ENCODE measurements at places on chromosomes 6 and 20.
A peak's percentile ranks its signal among the peaks of the same experiment; 100 is the strongest.

- peak; percentile 99 for DNase-seq
Measured at GRCh38 chr20:41005361-41005729, 23.3 kb upstream of the TOP1 start.

DNA sequence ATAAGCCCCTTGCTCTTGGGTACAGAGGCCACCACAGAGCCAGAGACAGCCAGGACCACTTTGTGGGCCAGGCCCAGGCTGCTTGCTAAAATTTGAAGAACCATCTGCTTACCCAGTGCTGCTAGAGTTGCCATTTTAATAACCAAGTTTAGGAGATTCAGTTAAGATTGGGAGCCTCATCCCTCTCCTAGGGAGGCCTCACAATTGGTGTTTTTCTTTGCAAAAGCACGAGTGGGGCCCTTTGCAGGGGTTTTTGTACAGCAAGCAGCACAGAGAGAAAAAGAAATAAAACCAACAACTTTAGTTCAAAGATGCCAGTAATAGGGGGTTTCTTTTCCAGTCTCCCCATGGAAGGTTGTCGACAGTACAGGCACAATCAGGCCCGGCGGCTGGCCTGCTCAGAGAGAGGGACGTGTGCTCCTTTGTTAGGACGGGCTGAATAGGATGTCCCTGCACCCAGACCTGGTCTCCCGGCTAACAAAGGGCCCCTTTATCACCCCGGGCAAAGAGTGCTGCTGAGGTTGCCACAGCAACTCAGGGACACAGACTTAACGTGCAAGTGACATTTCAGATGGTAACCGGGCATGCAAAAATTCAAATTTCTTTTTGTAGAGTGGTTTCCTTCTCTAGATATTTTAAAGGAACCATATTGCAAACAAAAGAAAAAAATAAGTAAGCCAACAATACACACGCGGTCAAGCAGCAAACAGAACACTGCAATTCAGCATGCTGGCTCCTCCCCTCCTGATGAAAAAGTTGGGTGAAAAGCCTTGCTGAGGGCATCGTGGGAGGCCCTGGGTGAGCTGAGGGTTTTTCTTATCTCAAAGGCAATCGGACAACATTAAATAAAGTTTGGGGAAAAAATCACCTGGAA lies 10.5 kb upstream of the TOX2 start:
- DNase-seq: no peak

GRCh38 chr6:33316603-33317418 lies 733 bp downstream of the ZBTB22 start:
- DNase-seq: no peak

- DNase-seq: no peak
Measured at GRCh38 chr6:36578431-36578830, 15.7 kb upstream of the SRSF3 start.

DNA sequence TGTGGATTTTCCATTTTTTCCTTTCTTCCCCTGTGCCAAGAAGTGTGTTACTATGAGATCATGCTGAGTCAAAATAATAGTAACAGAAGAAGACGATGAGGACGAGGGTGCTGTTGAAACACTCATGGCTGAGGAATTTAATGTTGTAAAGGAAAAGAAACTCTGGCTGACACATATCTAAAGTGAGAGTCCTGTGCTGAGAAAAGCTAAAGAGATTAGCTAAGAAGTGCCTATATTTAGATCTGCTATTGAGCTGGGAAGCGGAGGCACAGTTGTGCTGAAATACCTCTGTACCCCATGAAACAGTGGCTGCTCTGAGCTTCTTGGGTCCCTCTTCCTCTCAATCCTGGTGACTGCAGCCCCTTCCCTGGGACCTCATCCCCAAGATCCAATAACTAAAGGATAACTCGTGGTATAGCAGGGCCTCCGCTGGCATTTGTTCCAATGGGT lies 1.1 kb upstream of the SYTL3 start:
- DNase-seq: peak; percentile 83

DNA sequence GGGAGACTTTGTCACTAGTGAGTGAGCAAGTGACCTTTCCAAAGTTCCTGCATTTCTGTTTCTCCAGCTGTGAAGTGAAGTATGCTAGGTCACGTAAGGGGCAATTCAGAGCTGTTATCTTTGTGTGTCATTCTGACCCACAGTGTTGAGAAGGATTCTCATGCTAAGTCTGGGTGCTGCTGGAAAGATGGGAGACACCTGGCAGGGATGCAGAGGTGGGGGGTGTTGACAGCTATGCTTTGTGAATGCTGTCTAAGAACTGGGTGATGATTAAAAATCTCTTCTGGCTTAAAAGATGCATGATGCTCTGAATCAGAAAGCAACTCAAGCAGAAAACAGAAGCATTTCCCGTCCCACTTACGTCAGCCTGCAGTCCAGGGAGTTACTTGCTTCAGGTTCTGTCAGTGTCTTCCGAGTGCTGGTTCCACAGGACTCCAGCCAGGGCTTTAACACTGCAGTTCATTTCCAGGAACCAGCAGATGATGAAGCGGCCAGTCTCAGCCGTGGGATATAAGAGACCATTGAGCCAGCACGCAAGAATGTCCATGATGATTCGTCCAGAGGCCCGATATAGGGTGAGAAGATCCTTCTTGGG lies 30.9 kb upstream of the ASXL1 start:
- no peak for DNase-seq

GRCh38 chr6:108942556-108943492 lies 94.6 kb downstream of the ARMC2 start:
- DNase-seq: no peak

- no peak for DNase-seq
Measured at GRCh38 chr20:23200413-23200812, 114.3 kb upstream of the CD93 start.

- no peak for DNase-seq
Measured at GRCh38 chr6:84753173-84753572, 11.2 kb downstream of the TBX18 start.

DNA sequence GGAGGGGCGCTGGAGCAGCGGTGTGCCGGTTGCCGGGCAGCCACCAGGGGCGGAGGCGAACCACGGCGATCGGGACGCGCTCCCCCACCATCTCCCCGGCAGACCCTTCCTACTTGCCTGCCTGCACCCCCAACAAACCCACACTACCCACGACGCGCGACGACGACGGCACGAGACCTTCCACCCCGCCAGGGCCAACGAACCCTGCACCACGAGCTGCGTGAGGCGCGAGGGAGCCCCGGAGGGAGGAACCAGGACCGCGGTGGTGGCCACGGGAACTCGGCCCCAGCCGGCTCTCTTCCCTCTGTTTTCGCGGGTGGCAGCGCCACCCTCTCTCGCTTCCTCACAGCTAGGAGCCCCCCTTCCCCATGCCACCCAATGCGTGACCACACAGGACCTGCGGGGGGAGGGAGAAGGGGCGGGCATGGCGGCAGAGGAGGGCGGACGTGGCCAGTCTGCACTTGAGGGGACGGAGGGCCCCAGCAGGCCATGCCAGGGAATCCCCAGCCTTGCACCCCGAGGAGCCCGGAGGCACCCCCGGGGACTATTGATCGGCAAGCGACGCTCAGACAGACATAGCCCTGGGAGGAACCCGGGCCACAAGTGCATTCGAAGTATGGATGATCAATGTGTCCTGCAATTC lies 1516.4 kb upstream of the DEFB115 start:
- DNase-seq: no peak

DNA sequence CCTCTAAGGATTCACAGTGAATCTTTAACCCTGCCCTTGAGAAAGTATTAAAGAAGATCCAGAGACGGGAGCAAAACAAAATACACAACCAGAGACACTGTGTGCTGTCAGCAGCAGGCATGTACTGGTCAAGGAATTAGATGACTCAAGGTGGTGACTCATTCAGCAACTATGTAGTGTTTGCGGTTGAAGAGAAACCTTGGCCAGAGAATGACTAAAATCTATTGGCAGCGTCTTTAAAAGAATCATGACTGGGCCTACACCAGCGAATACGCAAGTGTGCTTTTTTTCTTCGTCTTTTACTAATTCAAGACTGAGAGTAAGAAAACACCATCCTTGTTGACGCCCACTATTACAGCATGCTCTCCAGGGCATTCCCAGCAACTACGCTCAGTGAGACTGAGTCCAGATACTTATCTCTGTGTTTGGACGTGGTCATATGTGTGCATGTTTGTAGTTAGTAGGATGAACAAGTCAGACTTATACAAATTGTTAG lies 72.4 kb upstream of the BACH2 start:
- DNase-seq: peak; percentile 99

DNA sequence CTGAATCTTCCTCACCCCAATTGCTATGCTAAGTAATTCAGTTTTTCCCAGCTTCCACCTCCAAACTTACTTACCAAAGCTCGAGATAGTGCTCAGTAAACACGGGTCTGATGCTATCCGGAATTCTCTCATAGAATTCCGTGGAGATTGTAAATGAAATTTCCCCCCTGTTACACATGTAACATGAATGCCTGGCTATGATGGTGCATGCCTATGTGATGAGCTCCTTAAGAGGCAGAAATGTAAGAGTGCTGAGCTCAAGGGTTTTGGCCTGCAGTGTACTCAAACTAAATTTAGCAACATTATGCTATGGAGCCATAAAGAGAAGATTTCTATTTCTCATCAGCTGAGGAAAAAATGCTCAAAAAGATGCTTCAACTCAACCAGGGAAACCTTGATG lies 133.4 kb upstream of the FUT9 start:
- no peak for DNase-seq

- no peak for DNase-seq
Measured at GRCh38 chr20:43721429-43722152, 5.2 kb downstream of the GTSF1L start.

GRCh38 chr6:125547381-125547780 lies 202.1 kb upstream of the HEY2 start:
- no peak for DNase-seq

- DNase-seq: no peak
Measured at GRCh38 chr6:98831057-98831958, 3.1 kb upstream of the POU3F2 start.

DNA sequence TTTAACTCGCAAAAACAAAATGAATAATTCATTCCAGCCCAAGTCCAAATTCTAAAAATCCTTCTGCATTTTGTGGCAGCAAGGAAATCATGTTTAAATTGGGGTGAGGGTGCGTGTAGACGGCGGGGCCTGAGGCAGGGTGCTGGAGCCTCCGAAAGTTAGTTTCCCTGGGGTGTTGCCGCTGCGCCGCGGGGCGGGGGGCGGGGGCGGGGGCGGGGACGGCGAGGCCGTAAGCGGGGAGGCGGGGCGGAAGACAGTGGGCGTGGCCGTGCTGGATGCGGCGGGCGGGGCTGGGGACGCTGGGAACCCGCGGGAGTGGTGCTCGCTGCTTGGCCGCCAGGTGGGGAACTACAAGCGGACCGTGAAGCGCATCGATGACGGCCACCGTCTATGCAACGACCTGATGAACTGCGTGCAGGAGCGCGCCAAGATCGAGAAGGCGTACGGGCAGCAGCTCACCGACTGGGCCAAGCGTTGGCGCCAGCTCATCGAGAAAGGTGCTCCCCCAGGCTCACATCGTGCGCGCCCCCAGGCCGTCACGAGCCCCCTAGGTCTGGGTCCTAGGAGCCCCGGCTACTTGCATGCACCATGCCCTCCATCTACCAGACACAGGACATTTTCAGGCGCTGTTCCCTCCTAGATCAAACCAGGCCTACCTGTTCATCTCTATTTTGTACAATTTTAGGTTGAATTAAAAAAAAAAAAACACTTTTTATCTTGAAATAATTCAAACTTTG lies 29.0 kb downstream of the SPDEF start:
- peak; percentile 93 for DNase-seq
